Choroid plexus epithelial cell (primary cell): ENCODE measurements at places on chromosomes 5 and 9.

DNA sequence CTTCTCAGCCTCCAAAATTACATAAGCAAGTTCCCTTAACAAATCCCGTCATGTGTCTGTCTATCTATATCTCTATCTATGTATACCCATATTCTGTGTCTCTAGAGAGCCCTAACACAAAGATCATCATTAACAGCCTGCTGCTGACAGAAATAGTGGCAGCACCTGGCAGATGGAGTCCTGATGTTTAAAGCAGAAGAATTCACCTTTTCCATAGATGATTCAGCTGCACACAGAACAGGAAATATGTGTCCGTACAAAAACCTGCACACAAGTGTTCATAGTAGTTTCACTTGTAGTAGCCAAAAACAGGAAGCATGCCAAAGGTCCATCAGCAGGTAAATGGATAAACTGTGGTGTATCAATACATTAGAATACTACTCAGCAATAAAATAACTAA, 45.0 kb upstream of the ACO1 start:
- no peak for DNase-seq

DNA sequence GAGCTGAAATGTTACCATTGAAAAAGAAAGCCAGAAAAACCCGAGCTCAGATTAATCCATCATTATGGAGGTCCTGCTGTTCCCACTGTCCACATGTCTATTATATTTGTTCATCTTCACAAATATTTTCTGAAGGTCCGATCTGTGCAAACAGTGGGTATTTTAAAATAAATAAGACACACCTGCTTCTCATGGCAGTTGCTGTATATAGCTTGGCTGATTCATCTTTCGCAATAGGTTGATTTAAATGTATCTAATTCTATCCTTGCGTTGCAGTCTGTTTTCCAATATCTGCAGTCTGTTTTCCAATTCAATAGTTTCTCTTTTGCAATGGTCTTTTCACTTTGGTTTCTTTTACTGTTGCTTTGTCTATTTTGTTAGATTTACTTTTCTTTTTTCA, 87.4 kb upstream of the PCA3 start:
- DNase-seq: no peak

DNA sequence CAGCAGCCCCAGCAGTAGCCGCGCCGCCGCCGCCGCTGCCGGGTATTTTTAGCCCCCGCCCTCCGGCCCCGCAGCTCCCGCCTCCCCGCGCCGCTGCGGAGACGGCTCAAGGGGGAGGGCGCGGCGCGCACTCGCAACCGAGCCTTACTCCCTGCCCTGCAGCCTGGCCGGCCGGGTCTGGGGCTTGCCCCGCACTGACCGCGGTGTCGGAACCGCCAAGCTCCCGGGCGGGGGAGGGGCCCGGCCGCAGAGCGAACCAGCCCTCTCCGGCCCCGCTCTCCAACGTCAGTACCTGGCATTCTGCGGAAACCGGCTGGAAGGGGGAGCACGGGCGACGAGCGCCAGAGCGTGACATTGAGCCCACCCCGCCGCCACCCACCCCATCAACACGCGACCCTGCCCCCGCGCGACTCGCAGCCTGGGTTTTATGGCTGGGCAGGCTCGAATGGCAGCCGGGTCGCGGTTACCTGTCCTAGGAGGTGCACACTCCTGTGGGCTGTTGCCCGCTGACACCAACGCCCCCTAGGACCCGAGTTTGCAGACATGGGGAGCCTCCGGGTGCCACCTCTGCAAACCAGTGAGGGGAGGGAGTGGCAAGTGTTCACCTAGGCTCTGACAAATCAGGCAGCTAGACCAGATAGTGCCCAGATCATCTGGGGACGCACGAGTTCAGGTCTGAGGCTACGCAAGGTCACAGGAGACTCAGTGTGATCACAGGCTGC, at the start of gene ACSL6:
ACSL6 (minus strand) TSS at position 37 of the 722 bp plus-strand sequence. CDS start 105 bp downstream, outside the sequence.
- no peak for DNase-seq

DNA sequence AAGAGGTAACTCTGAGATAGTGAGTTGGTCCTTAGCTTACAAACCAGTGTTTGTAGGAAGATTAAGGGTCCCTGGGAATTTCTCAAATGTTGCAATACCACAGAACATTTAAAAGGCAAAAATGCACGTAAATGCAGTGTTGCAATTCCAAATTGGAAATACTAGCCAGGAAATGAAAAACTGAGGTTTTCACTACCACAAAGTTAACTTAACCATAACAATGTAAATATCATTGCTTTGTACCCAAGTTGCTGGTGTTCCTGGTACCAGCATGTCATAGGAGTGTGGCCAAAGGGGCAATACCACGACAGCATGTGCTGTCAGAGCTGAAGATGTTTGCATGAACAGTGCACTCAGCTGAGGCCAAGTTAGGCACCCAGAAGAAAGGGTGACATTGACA, 382.9 kb downstream of the GLIS3 start:
- peak; percentile 78 for DNase-seq

- no peak for DNase-seq
These were observed 13.5 kb downstream of the ABCA1 start for GRCh38 chr9:104914466-104914865.

DNA sequence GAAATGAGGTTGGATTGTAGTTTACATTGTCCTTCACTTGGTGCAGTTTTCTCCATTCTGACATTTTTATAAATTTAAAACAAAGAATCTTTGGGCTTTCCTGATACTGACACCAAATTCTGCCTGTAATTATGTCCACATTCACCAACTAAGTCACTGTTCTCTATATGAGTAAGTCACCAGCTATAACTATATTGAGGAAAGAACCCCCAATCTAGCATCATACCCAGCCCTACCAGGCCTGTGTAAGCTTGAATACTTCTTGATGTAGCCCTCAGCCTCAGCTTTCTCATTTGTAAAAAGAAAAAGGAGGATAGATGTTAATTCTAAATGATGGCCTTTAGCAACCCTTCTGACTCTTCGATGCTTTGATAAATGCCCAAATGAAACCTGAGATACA, 112.7 kb upstream of the FST start:
- DNase-seq: no peak

- DNase-seq: no peak
These were observed 278.3 kb upstream of the TUT7 start for GRCh38 chr9:86632537-86632936.

DNA sequence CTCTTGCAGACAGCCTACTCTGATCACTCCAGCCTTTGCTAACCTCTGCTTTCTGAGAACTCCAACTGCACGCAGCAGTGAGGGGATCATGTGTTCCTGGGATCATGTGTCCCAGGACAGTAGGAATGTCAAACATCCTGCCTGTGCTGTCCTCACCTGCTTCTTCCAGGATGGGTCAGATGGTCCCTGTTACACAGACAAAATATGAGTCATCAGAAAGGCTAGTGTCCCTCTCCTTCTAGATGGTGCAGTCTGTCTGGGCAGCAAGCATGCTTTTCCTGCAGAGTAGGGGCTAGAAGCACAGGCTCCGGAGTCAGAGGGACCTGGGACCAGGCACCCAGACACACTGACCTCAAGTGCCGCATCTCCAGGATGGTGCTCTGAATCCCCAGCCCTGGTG, 20.1 kb upstream of the SLC25A48 start:
- no peak for DNase-seq

DNA sequence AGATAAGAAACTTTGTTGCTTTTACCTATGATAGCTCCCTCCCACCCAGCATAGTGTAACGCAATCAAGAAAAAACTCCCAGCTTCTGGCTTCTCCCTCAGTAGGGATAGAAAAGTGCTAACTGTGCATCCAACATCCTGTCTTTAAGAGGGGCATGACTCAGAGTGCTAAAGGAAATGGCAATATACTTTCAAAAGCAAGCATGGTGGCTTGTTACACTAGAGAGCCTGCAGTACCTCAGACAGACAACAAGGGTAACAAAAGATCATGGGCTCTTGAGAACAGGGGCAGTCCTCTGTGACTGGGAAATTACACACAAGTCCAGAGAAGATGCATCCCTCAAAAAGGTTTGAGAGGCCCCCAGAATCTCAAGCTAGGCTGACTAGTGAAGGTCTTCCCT, 37.8 kb downstream of the PRELID2 start:
- DNase-seq: peak; percentile 58

GRCh38 chr5:14475045-14475444, 106.5 kb upstream of the OTULINL start:
- DNase-seq: no peak

GRCh38 chr5:159123700-159124099, 24.0 kb upstream of the EBF1 start:
- DNase-seq: no peak

- DNase-seq: peak; percentile 96
These were observed 52.6 kb upstream of the TNFAIP8 start for GRCh38 chr5:119302916-119303897.

DNA sequence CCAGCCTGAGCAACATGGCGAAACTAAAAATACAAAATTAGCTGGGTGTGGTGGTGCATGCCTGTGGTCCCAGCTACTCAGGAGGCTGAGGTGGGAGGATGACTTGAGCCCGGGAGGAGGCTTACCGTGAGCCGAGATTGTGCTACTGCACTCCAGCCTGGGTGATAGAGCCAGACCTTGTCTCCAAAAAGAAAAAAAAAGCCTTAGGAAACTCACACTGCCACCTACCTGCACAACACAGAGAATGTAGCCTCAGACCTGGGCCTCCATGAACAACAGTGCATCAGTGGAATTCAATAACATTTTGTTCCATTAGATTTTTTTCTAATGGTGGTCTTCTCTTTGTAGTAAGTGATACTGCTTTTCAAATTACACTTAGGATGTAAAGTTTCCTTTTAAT, 63.8 kb upstream of the RARS1 start:
- peak; percentile 40 for DNase-seq

- DNase-seq: no peak
These were observed 4.7 kb upstream of the STOML2 start for GRCh38 chr9:35107297-35108290.

DNA sequence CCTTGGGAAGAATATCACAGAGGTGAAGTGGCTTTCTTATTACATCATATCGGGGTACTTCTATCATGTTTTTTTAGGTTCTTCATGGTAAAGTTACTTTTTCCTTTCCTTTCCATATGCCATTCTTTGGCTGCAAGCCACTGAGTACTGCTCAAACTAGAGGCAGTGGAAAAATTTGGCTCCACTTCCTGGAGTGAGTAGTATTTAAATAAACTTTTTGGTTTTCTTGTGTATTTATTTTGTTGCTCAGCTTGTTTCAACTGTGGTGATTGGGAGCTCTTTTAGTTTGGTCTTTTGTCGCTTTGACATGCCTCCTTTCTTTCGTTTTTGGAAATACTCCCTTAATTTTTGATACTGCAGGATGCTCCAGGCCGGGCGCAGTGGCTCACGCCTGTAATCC, 69.8 kb downstream of the WDR70 start:
- DNase-seq: peak; percentile 48

DNA sequence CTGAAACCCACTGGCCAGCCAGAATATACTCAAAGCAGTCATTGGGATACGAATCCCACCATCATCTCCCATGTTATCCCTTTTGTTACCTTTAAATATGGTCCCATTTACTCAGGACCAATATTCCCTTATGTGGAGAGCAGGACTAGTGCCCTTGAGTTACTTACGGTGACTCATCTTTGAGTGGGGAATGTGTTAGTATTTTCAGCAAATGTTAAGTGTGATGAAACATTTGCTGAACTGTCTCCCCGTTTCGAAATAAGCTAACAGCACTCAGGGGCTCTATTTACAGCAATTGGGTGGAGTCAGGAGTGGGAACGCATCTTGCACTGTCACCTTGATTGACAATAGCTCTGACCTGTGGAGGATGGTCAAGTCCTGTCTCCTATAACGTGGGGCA, 67.4 kb downstream of the CTSL start:
- peak; percentile 96 for DNase-seq

DNA sequence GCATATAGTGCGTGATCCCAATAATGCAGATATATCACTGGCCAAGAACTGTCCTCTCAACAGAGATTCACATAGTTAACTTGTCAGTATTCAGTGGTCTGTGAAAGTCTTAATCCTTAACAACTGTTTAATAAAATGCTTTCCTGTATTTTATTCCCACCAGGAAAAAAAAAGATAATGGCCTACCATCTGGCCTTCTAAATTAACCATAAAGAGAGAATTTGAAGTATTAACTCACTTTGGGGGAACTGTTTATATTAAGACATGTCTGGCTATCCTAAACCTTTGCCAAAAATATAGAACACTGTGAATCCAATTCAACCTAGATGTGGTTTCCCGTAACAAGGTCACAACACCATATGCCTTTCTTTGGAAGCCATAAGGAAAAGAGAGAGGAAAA, 818 bp upstream of the FREM1 start:
- DNase-seq: no peak

- DNase-seq: no peak
These were observed 45.4 kb downstream of the TAF11L14 start for GRCh38 chr5:17679597-17680203.

GRCh38 chr9:86494644-86495111, 140.5 kb upstream of the TUT7 start:
- DNase-seq: peak; percentile 71

DNA sequence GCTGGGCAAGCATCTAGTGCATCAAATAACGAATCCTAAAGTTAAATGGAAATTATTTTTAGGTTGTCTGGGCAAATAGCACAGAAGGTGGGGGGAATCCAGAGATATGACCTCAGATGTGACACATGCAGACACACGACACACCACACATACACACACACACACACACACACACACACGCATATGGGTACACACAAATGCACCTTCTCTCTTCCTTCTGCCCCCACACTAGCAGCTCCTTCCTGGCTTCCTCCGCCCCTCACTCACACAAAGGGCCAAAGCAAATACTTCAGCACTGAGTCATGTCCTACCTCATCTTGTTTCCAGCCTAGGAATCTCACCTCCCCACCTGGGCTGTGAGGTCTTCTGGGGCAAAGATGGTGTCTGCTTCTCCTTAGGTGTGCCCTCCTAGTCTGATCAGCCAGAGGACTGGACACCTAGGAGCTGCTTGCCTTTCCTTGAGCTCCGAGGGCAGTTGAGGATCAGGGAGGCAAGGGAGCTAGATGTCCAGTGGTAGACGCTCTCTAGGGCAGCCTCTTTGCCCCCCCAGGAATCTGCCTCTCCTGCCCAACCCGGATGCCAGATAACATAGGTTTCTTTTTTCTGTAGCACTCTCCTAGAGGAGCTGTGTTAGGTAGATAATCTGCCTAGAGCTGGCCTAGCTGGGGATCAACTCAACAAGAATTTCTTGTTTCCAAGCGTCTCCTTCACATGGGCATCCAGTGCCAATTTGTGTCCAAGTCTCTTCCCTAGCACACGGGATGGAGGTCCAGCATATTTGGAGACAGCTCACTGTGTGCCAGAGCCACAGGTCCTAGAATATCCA, 14.3 kb upstream of the JADE2 start:
- DNase-seq: peak; percentile 57

- no peak for DNase-seq
These were observed 39.4 kb upstream of the HMCN2 start for GRCh38 chr9:130226112-130226511.

DNA sequence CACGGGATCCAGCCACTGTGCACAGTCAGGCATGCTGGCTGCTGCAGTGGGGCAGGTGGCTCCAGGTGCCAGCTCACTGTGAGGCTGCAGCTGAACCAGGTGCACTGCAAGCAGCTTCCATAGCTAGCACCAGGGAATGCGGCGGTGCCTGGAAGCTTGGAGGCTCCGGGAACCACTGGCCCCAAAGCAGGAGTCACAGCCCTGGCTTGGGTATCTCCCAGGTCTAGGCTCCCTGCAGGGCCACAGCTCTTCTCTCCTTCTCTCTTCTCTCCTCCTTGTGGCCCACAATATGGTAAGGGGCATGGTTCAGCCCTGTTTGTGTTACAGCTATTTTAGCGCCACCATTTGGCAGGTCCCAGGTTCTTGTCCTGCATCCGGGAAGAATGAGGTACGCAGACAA, 6.7 kb upstream of the MTMR12 start:
- DNase-seq: no peak

- DNase-seq: peak; percentile 24
These were observed 142.8 kb downstream of the DCP2 start for GRCh38 chr5:113119246-113119924.

- no peak for DNase-seq
These were observed 104.9 kb upstream of the FTMT start for GRCh38 chr5:121746763-121747162.
